Femur (tissue), 1 donor: ENCODE measurements at places on chromosomes 2 and 18.

DNA sequence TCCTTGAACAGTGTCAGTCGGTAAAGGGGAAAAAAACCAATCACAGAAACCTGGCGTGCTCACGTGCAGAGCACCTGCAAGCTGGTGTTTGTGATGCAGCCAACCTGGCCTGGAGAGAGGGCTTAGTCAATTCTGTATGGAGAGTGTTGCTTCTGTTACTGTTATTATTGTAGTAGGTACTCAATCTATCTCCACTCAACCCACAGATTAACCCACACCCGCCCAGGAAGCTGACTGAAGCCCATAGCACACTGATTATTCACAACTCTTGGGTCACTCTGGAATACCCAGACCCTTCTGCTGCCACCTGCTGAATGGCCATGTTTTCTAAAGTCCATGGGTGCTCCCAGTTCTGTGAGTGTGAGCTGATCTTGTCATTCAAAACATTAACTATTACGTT is 53.9 kb downstream of the TNFRSF11A start:
- DNase-seq, result no peak

DNA sequence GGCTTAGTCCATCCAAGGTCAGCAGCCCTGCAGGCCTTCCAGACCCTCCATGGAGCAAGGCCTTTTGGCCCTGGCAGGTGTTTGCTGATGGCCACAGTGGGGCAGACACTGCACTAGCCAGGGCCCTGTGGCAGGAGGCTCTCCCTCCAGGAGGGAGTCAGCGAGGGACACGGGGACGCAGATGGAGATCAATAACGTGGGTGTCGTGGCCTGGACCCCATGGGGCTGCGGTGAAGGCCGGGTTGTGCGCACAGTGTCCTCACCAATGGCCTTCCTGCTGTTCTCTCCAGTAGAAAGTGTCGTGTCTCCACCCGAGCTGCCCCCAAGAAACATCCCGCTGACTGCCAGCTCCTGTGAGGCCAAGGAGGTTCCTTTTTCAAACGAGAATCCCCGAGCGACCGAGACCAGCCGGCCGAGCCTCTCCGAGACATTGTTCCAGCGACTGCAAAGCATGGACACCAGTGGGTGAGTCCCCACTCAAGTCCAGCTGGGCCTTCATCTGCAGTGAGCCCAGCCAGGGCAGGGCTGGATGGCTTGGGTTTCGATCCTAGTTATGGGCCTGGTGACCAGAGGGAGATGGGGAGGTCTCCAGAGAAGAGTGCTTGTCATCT is 65.4 kb downstream of the INPP5D start:
- DNase-seq, result no peak

GRCh38 chr2:11564816-11565567 is 31.1 kb downstream of the GREB1 start:
- no peak for DNase-seq

- DNase-seq, result no peak
Measured at GRCh38 chr2:70748002-70748784, 19.8 kb downstream of the ADD2 start.

GRCh38 chr2:223727562-223727961 is 109.8 kb downstream of the AP1S3 start:
- DNase-seq, result no peak

GRCh38 chr2:217980591-217980990 is 22.2 kb downstream of the TNS1 start:
- no peak for DNase-seq

DNA sequence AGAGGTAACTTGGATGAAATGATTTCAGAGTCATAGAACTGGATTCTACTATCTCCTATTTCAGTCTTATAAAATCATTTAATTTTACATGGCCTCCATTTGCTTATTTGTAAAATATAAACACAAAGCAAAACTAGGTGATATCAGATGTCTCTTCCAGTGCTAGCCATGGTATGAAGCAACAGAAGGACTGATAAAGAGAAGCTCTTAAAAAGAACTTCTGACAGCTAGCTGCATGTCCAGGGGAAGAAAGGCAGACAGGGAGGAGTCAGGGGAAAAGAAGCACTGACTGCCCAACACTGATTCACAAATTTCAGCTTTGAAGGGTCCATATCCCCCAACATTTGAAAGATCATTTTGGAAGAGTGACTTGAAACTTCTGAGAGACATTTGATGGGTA is 6.4 kb downstream of the SLC8A1 start:
- DNase-seq, result no peak

- no peak for DNase-seq
Measured at GRCh38 chr2:235769046-235769445, 275.2 kb downstream of the AGAP1 start.

DNA sequence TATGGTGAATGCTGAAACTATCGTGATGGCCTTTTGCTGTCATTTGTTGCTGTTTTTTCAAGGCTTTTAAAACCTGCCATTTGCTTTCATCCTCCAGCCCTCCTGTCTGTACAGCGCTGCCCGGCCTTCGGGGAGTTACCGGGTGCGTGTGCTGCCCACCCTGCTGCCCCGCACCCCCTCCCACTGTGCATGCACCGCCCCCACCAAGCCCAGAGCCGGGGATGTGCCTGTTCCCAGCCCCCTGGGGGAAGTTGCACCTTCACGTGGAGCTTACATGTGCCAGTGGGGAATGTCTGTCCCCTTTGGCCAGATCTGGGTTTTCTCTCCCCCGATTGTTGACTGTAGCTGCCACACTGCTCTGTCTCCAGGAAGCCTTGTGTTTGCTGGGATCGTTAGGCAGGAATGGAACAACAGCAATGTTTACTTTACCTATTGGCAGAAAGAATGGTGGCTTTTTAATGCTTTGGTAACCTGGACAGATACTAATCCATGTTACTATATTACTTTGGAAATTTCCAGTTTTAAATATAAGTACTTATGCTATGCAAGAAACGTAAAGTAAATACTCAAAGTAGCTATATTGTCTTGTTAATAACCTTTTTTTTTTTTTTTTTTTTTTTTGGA is 64.8 kb upstream of the RBM44 start:
- DNase-seq, result no peak

GRCh38 chr2:188645986-188646385 is 328.2 kb upstream of the COL3A1 start:
- peak; percentile 44 for DNase-seq

- no peak for DNase-seq
Measured at GRCh38 chr2:162369551-162369950, 25.6 kb downstream of the GCA start.

GRCh38 chr2:231213931-231214642 is 15.7 kb downstream of the ARMC9 start:
- no peak for DNase-seq

GRCh38 chr2:169345486-169346437 is 16.6 kb downstream of the LRP2 start:
- DNase-seq, result no peak

DNA sequence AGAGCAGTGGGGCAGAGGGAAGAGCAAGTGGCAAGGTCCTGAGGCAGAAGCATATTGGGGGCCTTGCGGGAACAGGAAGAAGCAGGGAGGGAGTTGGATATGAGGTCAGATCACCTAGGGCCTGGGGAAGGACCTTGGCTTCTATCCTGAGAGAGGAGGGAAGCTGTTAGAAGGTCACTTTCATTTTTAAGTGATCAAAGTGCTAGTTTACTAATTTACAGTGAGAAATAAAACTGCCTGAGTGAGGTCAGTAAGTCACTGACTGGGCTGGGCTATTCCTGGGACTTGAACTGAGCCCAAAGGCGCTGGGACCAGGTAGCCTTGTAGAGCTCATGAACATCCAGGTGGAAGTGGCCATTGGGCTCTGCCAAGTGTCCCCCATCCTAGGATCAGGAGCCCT is 76.6 kb upstream of the B3GNT7 start:
- no peak for DNase-seq

- DNase-seq, result no peak
Measured at GRCh38 chr18:79742076-79742475, 55.7 kb upstream of the KCNG2 start.

DNA sequence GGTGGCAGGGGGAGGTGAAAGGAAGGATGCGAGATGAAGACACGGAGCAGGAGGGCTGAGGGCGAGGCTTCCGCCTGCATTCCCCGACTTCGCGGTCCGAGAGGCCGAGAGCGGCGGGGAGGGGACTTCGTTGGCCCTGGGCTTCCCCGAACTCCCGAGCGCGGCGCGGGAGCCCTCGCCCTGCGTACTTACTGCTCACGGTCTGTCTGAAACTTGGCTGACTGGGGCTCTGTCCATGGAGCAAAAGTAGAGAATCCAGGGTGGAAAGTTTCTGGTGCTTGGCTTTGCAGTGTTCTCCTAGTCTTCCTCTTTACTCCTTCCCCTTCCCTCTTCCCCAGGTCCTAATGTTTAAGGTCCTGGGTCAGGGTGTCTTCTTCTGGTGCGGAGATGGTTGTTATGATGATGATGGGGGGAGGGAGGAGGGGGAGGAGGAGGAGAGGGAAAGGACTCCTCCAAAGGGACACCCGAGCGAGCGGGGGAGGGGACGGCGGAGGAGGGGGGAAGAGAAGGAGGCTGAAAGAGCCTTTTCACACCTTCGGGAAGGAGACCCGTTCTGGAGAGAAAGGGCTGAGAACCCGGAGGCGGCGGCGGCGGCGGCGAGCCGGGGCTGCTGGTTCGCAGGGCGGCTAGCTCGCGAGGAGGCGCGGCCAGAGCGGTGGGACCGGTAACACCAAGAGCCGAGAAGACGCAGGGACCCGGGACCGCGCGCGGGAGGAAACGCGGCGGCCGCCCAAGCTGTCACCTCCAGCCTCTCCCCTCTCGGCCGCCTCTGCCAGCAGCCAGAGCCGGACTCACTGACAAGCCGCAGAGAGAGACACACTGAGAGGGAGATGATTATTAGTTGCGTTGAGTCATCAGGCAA is at the start of gene SATB2:
SATB2 (minus strand) TSS at position 793 of the 862 bp plus-strand sequence. CDS start 1,902 bp downstream, outside the sequence.
- DNase-seq, result peak; percentile 47

DNA sequence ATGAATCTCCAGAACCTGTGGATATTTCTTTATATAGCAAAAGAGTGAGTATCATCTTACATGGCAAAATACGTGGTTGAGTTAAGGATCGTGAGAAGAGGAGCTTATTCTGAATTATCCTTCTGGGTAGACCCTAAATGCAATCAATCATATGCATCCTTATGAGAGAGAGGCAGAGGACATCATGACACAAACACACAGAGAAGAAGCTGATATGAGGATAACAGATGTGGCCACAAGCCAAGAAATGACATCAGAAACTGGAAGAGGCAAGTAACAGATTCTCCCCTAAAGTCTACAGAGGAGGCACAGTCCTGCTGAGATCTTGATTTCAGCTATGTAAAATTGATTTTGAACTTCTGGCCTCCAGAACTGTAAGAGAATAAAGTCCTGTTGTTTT is 730.2 kb upstream of the ZNF804A start:
- DNase-seq, result no peak

DNA sequence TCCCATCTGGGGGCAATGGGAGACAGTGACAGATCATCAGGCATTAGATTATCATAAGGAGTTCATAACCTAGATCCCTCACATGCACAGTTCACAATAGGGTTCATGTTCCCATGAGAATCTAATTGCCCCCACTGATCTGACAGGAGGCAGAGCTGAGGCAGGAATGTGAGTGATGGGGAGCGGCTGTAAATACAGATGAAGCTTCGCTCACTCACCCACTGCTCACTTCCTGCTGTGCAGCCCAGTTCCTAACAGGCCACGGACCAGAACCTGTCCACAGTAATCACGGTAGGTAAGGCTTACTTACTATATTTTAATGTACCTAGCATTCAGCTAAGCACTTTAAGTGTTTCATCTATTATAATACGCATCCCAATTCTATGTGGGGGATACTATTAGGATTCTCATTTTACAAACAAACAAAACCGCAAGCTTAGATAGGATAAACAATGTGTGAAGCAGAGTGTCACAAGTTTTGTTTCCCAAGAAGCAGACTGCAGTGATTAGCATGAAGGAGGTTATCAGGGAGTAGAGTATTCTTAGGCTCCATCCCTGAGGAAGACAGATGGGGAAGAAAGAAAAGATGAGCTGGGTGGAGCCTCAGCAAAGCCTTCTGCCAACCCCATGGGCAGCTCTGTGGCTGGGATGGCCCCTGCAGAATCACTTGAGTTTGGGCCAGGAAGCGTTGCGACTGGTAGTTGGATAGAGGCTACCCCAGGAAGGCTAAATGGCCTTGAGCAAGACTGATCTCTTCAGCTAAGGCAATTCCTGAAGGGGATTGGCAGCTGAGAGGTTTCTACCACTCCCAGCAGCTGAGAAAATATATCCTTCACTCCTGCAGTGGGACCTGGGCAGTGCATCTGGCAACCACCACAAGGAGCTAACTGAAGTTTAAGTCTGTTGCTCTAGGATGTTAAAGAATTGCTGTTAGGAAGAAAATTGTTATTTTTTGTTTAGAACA is 133.1 kb downstream of the MREG start:
- no peak for DNase-seq

DNA sequence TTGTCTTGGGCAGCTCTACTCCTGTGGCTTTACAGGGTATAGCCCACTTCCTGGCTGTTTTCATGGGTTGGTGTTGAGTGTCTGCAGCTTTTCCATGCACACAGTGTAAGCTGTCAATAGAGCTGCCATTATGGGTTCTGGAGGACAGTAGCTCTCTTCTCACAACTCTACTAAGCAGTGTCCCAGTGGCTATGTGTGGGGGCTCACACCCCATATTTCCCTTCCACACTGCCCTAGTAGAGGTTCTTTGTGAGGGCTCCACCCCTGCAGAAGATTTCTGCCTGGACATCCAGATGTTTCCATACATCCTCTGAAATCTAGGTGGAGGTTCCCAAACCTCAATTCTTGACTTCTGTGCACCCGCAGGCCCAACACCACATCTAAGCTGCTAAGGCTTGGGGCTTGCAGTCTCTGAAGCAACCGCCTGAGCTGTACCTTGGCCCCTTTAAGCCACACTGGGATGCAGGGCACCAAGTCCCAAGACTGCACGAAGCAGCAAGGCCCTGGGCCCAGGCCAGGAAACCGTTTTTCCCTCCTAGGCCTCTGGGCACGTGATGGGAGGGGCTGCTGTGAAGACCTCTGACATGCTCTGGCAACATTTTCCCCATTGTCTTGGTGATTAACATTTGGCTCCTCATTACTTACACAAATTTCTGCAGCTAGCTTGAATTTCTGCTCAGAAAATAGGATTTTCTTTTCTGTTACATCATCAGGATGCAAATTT is 9.4 kb downstream of the ELAC1 start:
- DNase-seq, result no peak

GRCh38 chr2:105454801-105455485 is 56.1 kb upstream of the FHL2 start:
- DNase-seq, result no peak

- peak; percentile 15 for DNase-seq
Measured at GRCh38 chr2:128282246-128282975, 36.3 kb downstream of the HS6ST1 start.

DNA sequence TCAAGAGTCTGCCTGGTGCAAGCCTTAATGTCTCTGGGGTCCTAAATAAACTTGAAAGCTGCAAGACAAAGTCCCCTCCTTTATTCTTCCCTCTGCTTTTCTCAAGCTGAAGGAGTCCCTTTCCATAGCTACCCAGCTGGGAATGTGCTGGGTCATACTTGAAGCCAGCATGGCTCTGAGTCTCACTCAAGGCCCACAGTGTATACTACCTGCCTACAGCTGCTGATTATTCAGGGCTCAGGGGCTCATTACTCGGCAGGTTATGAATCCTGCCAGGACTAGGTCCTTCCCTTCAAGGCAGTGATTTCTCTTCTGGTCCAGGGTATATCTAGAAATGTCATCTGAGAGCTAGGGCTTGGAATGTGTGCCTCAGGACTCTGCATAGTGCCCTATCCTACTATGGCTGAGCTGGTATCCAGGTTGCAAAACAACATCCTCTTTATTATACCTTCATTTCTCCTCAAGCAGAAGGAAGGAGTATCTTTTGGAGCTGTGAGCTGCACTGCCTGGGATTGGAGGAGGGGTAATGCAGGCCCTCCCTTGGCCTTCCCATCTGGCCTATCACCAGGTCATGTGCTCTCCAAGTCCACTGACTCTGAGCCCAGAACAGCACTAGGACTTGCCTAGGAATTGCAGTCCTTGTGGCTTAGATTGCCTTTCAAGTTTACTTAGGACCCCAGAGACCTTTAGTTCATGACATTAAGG is 22.3 kb downstream of the IL1RN start:
- DNase-seq, result no peak

GRCh38 chr2:162258686-162259085 is 15.4 kb upstream of the FAP start:
- DNase-seq, result no peak
